ENCODE measurements at places on chromosomes 12 and 14. TPM values are rescaled to one million over a fixed set of nuclear protein-coding genes. Genes with fewer than 3 reads are reported as not detected.

The USP30 gene
- polyA plus RNA-seq, result 40.6 TPM

The SMOC1 gene
- polyA plus RNA-seq, result 4.1 TPM

The PTPN6 gene
- polyA plus RNA-seq, result not detected

The SIX1 gene
- polyA plus RNA-seq, result not detected

The TECPR2 gene
- polyA plus RNA-seq, result 6.7 TPM

The GUCY2C gene
- 0.06 TPM for polyA plus RNA-seq

The SCNN1A gene
- polyA plus RNA-seq, result not detected

The COPZ1 gene
- 192 TPM for polyA plus RNA-seq

The PTPRQ gene
- not detected for polyA plus RNA-seq

The ACTR10 gene
- 281 TPM for polyA plus RNA-seq

The MUCL1 gene
- not detected for polyA plus RNA-seq

The PRIMA1 gene
- not detected for polyA plus RNA-seq

The CCDC175 gene
- not detected for polyA plus RNA-seq

The PLXNC1 gene
- polyA plus RNA-seq, result 76.3 TPM

The GRIN2B gene
- 5.3 TPM for polyA plus RNA-seq

The ACRBP gene
- polyA plus RNA-seq, result 4.7 TPM

Data from neural cell (in vitro differentiated cells).